ENCODE measurements at places on chromosomes 12 and 14.

GRCh38 chr14:68146818-68147217 lies 327.2 kb downstream of the RAD51B start:
- peak; percentile 25 for DNase-seq

DNA sequence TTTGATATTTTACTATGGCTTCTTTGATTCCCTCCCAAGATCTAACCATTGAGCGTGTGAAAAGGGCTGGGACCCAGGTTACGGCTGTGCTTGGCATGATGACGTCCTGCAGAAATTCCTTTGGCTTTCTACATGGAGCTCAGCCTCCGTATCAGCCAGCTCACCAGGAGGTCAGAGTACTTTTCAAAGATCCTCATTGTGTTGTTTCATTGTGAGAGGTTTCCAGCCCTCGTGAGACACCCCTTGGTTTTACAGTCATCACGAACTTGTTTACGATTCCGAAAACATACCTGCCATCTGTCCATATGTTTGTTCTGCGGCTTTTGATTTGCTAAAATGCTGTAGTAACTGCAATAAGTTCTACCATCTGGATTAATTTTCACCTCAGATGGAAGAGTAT lies 453.1 kb downstream of the TMEM121 start:
- no peak for DNase-seq

- no peak for DNase-seq
Observed at GRCh38 chr12:78933014-78933413, 68.4 kb downstream of the SYT1 start.

DNA sequence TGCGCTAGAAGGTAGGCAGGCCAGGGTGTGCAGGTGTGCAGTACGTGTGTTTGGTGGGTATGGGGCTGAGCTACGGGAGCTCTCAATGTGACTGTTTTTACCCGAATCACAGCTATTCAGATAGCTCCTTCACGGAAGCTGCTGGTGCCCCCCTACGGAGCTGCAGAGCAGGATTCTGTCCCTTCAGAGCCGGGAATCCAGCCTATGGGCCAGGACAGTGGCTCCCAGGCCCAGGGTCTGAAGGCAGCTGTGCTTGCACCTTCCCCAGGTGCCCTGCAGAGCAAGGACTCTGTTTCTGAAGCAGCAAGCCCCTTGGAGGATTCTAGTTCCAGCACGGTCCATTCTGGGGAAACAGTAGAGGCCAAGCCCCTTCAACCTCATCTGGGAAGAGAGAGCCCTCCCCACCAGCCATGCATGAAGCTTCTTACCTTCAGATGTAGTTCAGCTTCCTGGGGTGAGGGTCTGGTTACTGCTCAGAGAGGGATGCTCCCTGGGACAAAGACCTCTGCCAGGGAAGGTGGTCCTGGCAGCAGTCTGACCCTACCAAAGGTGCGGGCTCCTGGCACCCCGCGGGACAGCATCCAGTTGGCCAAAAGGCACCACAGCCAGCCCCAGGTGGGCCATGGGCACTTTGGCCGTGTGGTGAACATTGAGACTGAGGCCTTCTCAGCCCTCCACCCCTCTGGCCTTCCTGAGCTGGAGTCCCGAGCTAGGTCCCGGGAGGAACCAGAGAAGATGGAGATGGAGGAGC lies 29.1 kb downstream of the PLEKHH1 start:
- no peak for DNase-seq

GRCh38 chr14:75934998-75935628 lies 46.7 kb downstream of the TGFB3 start:
- DNase-seq: no peak

DNA sequence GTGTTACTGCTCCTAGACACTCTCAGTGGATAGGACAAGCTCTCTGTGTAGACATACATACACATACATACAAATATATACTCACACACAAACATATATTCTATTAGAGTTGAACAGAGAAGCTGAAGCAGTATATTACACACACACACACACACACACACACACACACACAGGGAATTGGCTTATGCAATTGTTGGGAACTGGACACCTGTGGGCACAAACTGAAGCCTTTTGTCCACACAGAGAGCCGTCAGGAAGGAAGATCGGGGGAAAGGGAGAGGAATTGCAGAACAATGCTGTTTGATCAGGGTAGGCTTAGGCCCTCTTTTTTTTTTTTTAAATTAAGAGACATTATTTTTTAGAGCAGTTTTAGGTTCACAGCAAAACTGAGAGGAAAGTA lies 180.7 kb upstream of the DDHD1 start:
- DNase-seq: no peak

- no peak for DNase-seq
Observed at GRCh38 chr12:21478756-21479455, 22.5 kb downstream of the RECQL start.

DNA sequence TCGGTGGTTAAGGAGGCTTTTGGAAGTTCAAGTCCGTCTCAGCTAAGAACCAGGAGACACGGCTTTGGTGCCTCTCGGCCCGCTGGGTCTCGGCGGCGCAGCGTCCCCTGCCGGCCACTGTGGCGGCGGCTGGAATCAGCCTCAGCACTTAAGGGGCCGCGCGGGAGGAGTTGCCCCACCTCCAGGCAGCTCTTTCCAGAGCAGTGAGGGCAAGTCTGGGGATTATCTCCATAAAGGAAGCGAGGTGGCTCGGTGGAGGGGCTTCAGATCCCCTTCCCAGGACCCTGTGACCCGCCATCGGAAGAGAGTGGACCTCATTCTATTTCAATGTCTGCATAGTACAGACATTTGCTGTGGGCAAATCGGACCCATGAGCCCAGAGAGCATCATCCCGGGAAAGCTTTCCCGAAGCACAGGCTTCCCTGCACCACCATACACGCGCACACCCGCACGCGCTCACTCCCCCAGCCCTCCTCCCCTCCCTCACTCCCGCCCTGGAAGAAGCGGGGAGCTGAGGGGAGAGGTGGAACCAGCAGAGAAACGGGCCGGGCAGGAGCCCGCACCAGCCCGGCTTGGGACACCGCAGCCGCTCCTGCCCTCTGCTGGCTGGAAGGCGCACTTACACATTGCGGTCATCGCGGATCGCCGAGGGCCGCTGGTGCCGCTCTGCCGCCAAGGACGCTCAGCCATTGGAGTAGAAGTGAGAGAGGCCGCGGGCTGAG lies 15.9 kb downstream of the RNASE2 start:
- DNase-seq: peak; percentile 87

- DNase-seq: no peak
Observed at GRCh38 chr14:91254461-91254860, 10.0 kb upstream of the GPR68 start.

DNA sequence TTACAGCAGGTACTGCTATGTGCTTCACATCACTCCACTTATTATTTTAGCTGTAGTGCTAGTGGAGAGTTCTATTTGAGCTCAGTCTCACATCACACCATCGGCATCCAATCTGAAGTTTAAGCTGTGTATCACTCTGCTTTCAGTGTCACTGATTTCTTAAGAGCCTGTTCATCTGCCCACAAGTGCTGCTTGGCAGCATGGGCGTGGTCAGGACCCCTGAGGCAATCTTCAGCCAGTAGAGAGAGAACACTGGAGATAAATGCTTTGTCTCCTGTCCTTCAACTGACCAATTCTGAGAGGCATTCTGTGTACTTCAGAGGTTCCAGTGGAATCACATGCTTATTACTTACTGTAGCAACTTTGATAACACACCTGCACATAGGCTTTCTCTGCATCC lies 728.8 kb downstream of the RPS29 start:
- DNase-seq: no peak

DNA sequence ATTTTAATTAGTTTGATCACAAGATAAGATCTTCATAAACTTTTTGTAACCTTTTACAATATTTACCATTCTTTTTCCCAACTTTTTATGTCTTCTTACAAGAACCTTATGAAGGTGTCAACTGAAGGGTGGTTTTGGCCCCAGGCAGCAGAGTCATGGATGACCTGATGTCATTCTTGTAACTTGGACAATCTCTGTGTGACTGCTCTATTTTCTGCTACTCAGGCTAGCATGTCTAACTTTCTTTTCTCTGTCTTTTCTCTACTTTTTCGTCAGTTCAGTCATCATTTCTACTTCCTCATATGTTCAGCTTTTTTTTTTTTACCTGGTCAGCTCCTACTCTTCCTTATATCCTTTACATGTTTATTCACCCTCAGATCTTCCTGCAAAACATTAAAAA lies 150.7 kb upstream of the PTPRQ start:
- DNase-seq: no peak

GRCh38 chr12:24600551-24600950 lies 348.4 kb downstream of the BCAT1 start:
- no peak for DNase-seq

DNA sequence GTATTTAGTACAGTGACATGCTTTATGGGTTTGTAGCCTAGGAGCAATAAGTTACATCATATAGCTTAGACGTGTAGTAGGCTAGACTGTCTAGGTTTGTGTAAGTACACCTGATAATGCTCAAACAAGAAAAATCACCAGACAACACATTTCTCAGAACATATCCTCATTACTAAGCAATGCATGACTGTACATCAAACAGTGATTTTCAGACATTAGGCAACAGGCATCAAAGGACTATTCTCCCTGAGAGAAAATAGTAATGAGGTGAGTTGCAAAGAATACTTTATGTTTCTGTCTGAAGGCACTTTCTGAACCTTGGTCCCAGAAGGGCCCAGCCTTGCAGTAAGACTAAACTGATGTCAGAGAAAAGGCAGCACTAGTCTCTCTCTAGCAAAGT lies 48.4 kb upstream of the SYT10 start:
- peak; percentile 3 for DNase-seq

DNA sequence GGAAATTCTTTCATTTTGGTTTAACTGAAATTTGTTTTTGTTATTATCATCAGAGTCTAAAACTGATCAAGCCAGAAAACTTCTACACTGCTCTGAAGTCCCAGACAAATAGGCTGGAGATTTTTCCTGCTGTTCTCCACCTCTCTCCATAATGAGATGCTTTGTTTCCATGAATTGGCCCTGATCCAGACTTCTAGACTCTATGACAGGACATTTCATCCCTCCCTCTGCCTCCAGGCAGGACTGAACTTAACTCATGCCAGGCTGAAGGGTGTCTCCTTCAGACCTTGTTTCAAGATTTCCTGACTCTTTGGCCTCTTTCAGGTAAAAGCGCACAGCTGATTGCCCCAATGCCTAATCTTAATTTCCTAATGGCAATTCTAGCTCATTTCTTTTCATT lies 69.1 kb upstream of the HOXC13 start:
- peak; percentile 27 for DNase-seq

DNA sequence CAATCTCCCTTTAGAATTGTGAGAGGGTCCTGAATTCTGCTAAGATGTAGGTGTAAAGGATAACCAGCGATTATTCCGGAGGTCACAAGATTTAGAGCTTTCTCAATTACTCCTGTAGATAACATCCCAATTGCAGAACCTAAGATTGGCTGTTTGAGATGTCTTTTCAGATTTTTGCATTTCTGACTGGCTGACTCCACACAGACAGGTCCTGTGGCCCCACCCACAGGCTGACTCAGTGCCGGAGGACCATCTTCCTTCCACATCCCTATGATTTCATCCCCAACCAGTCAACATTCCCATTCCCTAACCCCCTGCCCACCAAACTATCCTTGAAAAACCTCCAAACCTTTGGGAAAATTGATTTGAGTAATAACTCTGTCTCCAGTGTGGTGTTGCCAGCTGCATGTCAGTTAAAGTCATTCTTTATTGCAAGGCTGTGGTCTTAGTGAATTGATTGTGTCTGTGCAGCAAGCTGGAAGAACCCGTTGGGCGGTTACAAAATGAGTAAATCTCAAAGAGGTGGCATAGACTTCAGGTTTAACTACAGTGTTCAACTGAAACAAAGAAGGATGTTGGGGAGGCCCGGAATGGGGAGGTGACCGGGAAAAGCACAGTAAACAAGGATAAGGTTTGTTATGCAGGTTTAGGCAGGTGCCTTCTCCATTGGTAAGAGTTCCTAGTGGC lies 10.6 kb downstream of the FNTB start:
- DNase-seq: no peak

- no peak for DNase-seq
Observed at GRCh38 chr14:34912182-34912581, 37.0 kb upstream of the BAZ1A start.

- DNase-seq: no peak
Observed at GRCh38 chr12:113276306-113276705, 55.0 kb downstream of the TPCN1 start.

DNA sequence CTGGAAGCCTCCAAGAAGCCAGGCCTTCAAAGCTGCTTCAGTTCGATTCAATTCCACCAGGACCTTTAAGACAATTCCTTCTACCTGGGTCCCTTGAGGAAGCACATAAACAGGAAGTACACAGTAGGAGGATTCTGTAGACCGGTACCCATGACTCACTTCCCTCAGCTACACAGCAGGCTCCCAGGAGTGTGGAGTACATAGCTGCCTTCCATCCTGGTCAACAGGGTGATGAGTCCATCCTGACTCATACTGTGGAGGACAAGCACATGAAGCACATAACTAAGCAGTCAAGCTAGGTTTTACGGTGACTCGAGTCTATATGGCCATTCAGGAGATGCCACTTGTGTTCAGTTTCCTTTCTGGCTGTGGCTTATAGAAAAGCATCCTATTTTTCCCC lies 197.6 kb upstream of the RBM19 start:
- peak; percentile 42 for DNase-seq

- DNase-seq: peak; percentile 92
Observed at GRCh38 chr14:92503756-92504491, 9.7 kb upstream of the RIN3 start.

- DNase-seq: no peak
Observed at GRCh38 chr14:97995038-97995437, 1197.9 kb downstream of the VRK1 start.

- DNase-seq: peak; percentile 85
Observed at GRCh38 chr12:54891717-54892478, 37.6 kb downstream of the MUCL1 start.

GRCh38 chr12:132182711-132183365 lies 38.6 kb downstream of the NOC4L start:
- DNase-seq: no peak

- DNase-seq: no peak
Observed at GRCh38 chr12:15918066-15918465, 6.9 kb downstream of the DERA start.

DNA sequence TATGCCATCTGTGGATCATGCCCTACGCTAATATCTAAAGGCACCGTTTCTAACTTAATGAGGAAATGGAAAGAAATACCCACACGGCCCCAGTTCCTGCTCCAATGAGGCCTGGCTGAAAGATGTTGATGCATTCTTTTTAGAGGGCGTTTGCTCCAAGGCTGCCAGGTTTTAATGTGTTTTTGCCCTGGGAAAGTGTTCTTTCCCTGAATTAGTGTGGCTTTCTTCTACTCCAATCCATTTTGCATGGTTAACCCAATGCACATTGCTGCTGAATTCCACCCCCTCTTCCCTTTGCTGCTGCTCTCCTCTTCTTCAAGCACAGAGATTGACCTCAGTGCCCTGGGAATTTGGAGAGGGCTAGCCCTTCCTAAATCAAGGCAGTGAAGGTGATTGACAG lies 1.1 kb downstream of the MYF5 start:
- DNase-seq: no peak

- DNase-seq: no peak
Observed at GRCh38 chr14:96824283-96824682, 27.1 kb downstream of the VRK1 start.

GRCh38 chr14:33833706-33834465 lies 117.0 kb downstream of the EGLN3 start:
- DNase-seq: no peak

- no peak for DNase-seq
Observed at GRCh38 chr14:104372390-104373054, 207.0 kb upstream of the C14orf180 start.

Measured in A549 (cell line).